M059J (cell line): ENCODE measurements at places on chromosomes 6 and 20. TPM values are rescaled to one million over a fixed set of nuclear protein-coding genes. Genes with fewer than 3 reads are reported as not detected.

DNA sequence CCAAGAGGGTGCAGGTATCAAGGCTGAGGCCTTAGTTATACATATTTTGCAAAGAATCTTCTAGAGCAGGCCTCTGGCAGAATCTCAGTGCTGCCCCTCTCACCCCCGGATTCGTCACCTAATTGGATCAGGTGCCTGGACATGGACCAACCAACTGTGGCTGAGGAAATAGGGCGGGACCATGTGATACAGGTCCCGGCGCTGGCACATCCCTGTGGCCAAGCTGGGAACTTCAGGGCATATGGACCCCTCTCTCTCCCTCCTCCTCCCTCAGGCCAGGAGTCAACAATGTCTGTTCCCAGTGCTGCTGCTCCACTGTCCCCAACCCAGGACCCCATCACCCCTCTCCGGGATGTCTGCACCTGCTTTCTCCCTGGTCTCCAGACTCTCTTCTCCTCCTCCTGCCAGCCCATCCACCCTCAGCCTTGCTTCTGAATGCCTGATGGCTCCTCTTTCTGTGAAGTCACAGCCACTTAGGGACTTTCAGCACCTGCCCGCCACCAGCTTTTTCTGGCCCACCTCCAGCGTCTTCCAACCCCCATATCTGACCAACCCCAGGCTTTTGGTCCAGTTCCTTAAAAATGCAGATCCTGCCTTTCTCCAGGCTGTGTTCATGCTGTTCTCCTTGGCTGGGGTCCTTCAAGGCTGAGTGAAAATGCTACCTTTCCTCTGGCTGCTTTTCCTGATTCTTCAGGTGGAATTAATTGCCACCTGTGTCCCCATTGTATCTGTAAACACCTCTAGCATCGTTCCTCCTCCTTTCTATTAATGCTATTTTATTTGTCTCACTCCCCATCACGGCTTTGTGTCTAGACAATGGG is 19.0 kb upstream of the MLN start:
- DNase-seq: peak; percentile 45

DNA sequence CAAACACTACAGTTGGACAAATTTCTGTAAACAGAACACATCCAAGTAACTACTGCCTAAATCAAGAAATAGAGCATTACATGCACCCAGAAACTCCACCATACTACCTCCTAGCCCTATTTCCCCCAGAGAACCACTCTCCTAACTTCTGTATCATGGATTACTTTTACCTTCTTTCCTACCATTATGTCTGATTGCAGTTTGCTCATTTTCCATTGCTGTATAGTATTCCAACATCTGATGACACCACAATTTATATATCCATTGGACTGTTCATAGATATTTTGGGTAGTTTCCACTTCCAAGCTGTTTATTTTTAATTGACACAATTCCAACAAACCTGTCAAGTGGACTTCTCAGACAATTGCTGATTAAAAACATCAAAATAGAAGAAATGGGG is 271.1 kb downstream of the CDC5L start:
- DNase-seq: no peak

KIAA0408 gene
- 2.2 and 3.0 TPM in 2 replicates for total RNA-seq

HLA-DQB1 gene
- not detected in 2 replicates for total RNA-seq

DNA sequence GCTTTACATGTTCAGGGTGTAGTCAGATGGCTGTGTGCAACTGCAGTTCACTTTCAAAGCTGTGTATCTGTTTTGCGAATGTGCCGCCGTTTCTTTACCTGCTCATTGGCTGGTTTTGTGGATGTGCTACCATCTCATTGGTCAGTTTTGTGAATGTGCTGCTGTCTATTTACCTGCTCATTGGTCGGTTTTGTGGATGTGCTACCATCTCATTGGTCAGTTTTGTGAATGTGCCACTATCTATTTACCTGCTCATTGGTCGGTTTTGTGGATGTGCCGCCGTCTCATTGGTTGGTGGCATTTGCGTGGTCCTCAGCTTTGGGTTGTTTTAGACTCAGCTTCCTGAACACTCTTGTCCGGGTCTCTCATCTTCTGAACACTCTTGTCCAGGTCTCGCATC is 40.5 kb upstream of the BHLHE23 start:
- no peak for DNase-seq

CNBD2 gene
- total RNA-seq: 2.1 and 5.5 TPM in 2 replicates

DNA sequence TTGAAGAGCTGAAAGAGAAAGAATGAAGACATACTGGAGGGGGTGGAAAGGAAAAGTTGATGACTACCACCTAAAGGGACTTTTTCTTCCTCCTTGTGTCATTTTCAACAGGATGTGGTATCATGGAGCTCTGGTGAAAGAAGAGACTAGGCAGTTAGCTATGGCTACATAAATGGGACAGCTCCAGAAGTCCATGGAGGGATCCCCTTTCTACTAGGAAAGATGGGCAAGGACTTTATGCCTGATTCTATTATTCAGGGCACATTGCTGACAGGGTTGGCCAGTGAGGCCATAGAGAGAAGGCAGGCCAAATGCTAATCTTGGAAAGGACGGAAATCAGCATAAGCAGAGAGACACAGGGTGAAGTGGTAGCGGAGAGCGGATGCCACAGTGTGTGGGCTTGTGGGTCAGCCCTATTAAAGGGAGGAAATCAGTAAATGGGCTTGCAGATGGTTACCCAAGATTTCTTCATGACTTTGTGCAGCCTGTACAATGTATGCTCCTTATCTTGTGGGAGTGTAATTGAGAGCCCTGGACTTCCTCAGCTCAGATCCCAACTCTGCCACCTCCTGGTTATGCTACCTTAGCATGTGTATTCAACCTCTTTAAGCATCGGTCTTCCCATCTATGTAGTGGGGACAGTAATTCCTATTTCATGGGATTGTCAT is 77.4 kb upstream of the TMEM170B start:
- DNase-seq: peak; percentile 78

DNA sequence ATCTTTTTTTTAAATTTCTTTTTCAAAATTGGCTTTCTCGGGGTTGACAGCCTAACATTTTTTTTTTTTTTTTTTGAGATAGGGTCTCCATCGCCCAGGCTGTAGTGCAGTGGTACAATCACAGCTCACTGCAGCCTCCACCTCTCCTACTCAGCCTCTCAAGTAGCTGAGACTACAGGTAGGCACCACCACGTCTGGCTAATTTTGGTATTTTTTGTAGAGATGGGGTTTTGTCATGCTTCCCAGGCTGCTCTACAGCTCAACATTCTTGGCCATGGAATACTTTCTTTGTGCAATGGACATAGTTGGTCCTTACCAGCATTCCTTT is 6.4 kb upstream of the CTNNBL1 start:
- DNase-seq: peak; percentile 25

SPAG4 gene
- total RNA-seq: 24.0 and 36.1 TPM in 2 replicates

SLC25A27 gene
- total RNA-seq: 0.86 and 6.5 TPM in 2 replicates

ZNF512B gene
- total RNA-seq: 7.7 and 17.7 TPM in 2 replicates

TBX18 gene
- not detected in 2 replicates for total RNA-seq

GRCh38 chr6:39197922-39198500 is 31.3 kb downstream of the KCNK5 start:
- DNase-seq: no peak

DNA sequence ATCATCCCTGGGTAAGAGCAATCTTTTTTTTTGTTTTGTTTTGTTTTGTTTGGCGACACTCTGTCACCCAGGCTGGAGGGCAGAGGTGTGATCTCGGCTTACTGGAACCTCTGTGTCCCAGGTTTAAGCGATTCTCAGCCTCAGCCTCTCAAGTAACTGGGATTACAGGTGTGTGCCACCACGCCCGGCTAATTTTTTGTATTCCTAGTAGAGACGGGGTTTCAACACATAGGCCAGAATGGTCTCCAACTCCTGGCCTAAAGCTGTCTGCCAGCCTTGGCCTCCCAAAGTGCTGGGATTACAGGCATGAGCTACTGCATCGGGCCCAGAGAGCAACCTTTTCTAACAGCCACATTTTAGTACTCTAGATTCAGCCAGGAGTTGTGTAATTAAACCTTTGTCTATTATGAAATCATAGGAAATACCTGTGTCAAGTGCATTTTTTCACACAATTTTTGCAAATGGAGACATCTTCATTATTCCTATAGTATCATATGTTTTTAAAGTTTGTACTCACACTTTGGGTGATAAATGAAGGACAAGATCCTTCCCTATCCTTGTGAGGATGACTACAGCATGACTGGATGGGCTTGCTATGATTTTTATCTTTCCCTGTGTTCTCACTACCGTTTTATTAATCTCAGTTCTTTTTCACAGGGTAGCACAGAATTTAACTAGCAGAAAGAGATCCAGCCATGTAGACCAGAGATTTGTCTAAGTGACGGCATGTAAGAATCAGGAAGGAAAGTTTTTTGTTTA is 82.6 kb downstream of the OR2B2 start:
- DNase-seq: no peak

DNA sequence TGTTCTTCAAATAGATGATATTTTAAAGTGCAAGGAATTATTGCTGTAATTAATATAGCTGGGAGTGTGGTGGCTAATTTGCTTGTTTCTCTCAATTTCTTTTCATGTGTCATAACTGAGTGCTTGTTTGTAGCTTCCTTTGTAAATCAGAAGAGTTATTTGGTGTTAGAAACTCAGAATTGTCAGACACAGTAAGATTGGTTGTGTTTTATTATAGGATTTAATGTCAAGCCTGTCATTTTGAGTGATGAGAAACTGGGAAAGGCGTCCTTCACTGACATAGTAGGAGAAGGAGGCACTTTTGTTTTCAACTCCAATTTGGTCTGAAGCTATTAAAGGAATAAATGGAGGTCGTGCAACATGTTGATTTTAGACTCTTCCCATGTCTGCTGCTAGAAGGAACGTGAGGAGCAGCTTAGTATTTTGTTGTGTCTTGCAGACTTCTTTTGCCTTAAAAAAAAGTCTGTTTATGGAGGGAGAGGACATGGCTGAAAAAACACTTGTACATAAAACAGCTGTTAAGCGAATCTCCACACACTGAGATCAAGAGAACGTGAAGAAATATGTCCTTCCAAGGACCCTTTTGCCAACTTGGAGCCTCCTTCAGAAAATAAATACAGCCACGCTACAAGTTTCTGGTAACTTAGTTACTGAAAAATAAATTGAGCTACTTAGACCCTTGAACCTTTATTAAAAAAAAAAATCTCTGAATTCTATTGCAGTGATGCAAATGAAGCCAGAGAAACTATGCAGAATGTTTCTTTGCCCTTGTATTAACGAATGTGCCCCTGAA is 59.5 kb downstream of the BMP6 start:
- no peak for DNase-seq

DNA sequence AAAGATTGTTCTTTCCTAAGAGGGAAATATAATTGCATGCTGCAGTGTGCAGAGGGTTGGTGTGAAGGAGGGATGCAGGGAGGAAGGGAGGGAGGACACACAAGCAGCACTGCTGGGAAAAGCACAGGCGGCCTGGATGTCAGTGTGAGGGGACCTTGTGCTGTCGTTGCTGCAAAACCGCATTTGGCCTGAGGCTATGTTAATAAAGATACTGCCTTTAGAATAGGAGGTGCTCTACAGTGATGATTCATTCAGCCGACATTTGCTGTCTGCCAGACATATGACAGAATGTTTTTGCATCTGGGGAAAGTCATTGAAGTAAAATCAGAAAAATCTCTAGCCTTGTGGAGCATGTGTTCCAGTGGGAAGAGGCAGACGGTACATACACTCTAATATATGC is 50.5 kb upstream of the TRIM26 start:
- DNase-seq: peak; percentile 98

DNA sequence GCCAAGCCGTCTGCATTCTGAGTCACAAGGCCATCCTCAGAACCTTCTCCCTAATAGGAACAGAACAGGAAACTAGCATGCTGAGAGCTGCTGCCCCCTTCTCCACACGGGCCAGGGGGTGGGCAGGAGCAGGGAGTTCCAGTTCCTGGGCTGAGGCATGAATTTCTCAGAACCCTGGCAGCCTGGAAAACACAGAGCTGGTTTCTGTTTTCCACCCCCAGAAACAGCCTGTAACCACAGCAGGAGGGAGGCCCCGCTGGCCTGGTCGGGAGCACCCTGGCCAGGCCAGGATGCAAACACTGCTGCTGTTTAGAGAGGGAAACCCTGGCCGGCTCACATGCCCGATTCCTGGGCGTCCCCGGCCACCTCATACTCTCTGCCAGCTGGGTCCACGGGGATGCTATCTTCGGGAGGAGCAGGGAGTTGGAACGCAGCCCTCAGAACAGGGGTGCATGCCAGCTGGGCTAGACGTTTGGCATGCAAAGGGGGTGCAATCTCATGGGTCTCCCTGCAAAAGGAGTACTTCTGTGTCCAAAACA is 130.1 kb downstream of the NFATC2 start:
- peak; percentile 26 for DNase-seq

CCDC28A gene
- total RNA-seq: 29.8 and 40.8 TPM in 2 replicates

DNA sequence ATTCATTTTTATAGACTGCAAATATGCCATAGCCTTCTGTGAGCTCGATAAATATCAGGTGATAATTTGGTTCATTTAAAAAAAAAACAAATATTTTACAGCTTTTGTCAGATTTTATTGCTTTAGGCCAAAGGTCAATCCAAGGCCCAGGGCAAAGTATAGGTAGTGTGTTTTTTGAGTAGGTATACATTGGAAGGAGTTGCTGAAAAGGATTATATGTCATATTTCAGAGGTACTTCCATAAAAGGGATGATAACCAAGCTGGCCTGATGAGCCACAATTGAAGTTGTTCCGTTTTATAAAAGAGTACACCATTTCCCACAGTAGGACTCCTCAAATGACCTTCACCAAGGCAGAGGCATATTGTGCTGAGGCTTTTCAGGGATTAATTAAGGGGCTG is 452.8 kb upstream of the FLRT3 start:
- DNase-seq: no peak

TBXT gene
- total RNA-seq: not detected in 2 replicates

HUS1B gene
- 0.15 and 0.54 TPM in 2 replicates for total RNA-seq

LINC00237 gene
- not detected in 2 replicates for total RNA-seq

FRK gene
- 1.3 and 2.2 TPM in 2 replicates for total RNA-seq

DNA sequence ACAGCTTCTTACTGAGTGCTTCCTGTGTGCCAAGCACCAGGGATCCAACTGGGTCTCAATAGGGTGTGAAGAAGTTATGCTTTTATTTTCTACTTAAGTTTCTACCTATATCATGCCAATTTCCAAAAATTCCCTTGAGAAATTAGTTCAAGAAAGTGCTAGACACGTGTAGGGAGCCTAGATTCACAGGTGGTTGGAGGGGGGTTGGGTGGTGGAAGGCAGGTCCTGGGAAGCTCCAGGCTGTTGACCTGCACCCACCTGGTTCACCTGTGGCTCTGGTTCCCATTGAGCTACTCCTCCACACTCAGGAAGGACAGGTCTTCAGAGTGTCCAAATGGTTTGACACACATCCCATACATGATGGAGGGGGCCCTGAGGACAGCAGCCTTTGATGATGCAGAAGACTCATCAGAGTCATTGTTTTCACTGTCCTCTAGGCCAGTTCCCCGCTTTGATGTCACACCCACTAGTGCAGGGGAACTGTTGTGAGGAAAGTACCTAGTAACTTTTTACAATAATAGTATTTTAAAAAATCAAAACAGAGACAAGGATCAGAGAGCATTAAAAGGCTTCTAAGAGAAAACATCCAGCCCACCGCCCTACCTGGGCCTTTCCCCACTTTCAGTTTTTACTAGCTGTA is 39.8 kb upstream of the MYL9 start:
- no peak for DNase-seq

GRCh38 chr6:122878796-122879195 is 89.7 kb downstream of the SMPDL3A start:
- DNase-seq: no peak
